Stimulated activated CD8-positive, alpha-beta memory T cell treated with anti-CD3 and anti-CD28 coated beads, Interleukin-4, amount 100 ng/mL, for 1 hour (primary cell): ENCODE measurements at places on chromosomes 4 and X.
A peak's percentile ranks its signal among the peaks of the same experiment; 100 is the strongest.

- DNase-seq = no peak
Observed at GRCh38 chrX:8820910-8821527, 19.8 kb upstream of the FAM9A start.

DNA sequence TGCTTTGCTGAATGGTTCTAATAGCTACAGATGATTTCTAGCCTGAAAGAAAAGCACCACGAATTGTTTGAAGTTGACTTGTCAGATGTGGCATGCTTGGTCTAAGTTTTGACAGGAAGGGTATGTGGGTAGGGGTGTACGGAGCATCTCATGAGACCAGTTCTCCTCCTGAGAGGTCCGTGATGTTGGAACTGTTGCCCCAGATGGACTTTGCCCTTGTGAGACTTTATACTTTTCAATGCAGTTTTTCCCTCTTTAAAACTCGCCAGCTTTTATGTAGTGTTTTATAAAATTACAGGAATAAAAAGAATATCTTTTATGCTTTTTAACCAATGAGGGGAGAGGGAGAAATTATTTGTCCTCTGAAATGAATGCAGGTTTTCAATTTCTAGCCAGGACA is 16.6 kb upstream of the XG start:
- no peak for DNase-seq

DNA sequence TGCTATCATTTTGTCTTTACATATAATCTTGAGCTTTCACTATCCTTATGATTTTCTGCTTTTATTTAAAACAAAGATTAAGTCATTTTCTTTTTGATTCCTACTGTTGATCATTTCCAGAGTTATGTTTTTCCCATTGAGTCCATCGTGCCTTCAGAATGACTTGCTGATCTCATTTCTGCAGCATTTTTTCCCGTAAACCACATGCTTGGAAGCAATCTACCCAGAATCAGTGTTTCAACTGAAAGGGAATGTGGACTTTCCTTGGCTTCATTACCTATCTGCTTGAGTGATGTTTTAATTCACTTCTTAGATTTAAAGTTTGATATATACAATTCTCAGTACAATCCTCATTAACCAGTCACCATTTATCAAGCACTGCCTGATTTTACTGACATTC is 192.4 kb upstream of the FSTL5 start:
- DNase-seq = no peak

GRCh38 chr4:41883988-41884734 is 51.1 kb upstream of the TMEM33 start:
- DNase-seq = no peak

GRCh38 chrX:41971346-41971745 is 48.0 kb upstream of the CASK start:
- no peak for DNase-seq

GRCh38 chr4:26542991-26543390 is 40.9 kb upstream of the TBC1D19 start:
- DNase-seq = no peak

- DNase-seq = no peak
Observed at GRCh38 chrX:101385026-101385684, 836 bp downstream of the BTK start.

- DNase-seq = no peak
Observed at GRCh38 chr4:144409525-144409924, 236.4 kb upstream of the HHIP start.

GRCh38 chrX:10367406-10367805 is 210.6 kb downstream of the CLCN4 start:
- DNase-seq = no peak

DNA sequence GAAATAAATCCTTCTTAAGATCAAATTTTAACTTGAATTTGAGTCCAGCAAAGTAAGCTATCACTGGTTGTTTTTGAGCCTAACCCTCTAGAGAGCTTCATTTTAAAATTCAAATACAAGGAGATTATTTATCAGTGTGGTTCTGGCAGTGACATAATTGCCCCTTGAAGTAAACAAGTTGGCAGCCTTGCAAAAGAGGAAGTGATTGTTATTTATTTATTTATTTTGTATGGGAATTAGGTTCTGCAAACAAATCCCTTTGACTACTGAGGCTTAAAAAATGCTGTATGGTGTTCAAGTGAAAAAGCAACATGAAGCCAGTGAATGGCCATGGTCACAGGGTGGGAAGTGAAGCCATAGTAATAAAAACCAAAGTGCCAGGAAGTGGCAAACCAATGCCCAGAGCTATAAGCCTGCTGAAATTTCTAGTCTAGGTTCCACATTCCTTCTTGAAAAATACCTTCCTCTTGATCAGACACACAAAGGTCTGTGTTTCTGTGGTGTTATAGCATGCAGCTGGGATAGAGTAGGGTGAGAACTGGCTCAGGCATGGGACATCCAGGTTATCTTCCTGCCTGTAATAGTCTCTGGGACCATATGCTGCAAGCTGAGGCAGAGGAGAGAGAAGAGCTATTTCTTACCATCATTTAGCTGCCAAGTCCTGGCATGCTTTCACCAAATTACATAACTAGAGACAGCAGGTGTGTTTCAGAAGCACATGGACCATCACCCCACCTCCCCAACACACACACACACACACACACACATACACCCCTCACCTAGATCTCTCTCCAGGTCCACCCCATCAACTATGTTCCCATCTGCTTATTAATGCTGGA is 47.1 kb upstream of the TSPAN7 start:
- DNase-seq = no peak

- DNase-seq = no peak
Observed at GRCh38 chr4:104457308-104457981, 37.2 kb downstream of the CXXC4 start.

GRCh38 chr4:3762753-3763549 is 3.2 kb upstream of the ADRA2C start:
- DNase-seq = no peak

- no peak for DNase-seq
Observed at GRCh38 chr4:101232074-101232776, 115.1 kb downstream of the PPP3CA start.

DNA sequence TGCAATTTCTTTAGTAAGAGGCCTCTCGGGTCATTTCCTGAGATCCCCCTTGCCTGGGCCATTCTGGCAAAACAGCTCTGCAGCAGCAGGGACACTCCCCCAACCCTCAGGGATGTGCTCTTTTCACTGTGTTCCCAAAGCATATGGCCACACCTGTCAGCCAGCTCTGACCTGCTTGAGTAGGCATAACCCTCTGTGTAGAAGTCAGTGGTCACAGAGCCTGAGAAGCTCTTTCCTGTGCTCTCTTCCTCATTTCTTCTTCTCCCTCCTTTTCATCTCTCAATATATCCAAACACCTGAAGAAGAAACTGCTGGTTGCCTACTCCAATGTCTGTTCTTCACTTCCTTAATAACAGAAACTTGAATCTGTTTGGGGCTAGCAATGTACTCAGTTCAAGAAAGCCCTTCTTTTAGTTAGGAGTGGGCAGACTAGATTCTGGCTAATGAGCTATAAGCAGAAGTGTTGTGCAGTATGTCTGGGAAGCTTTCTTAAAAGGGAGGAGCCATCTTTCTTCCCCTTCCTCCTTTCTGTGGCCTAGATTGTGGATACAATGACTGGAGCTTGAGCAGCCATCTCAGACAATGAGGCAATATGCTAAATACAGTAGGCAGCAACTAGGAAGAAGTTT is 73.3 kb downstream of the PRPS1 start:
- DNase-seq = no peak

DNA sequence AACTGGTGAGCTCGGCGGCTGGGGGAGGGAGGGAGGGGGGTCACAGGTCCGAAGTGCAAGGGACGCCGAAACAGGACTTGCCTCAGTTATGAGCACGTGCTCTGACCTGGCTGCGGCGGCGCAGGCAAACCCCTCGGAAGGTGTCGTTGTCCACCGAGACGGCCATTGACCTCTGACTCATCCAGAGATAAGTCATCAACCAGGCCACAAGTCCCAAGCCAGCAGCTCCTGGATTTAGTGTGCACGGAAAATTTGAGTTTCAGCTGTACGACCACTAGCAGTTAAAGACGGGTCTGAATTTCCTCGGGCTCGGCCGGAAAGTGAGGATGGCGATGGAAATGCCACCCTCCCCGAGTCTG is 674 bp downstream of the SH3D19 start:
- DNase-seq = no peak

DNA sequence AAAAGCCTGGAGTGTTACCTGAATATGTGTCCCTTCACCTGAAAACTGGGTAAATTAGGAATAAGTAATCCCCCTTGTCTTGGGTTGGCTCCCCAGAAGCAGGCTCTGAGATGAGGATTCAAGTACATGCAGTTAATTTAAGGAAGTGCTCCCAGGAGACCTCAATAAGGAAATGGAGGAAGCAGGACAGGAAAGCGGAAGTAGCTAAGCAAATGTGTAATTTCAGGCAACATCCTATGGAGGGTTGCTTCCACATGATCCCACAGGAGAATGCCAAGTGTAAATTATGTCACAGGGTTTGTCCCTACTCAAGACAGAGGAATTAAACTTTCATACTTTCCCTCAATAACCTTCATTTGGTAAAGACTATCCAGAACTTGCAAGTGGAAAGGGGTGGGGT is 48.1 kb upstream of the ARHGEF6 start:
- DNase-seq = no peak

- no peak for DNase-seq
Observed at GRCh38 chrX:72086995-72087394, 44.7 kb downstream of the RTL5 start.

- DNase-seq = no peak
Observed at GRCh38 chrX:107348051-107348450, 101.4 kb upstream of the FRMPD3 start.

- DNase-seq = no peak
Observed at GRCh38 chr4:11049001-11049400, 364.4 kb upstream of the CLNK start.

- DNase-seq = no peak
Observed at GRCh38 chr4:89813197-89813596, 23.8 kb downstream of the SNCA start.

- DNase-seq = peak; percentile 27
Observed at GRCh38 chr4:56821381-56822243, at the start of gene SPINK2. TSS of gene SPINK2 (minus strand) at chr4:56821701. CDS start at chr4:56821662, 39 bp downstream.

DNA sequence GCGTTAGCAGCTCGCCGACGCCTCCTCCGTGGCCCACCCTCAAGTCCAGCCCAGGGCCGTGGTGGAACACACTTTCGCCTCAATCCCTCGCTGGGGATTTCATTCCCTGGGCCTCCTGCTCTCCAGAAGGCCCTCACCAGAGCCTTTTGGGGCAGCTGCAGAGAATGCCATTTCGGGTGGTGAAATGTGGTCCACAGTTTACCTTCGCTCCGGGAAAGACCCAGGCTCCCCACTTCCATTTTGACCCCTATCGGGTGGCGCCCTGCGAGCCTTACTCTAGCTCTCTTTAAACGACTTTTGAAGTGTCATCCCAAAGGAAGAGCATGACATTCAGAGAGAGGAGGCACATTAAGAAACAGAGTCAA is 496 bp downstream of the SH2D1A start:
- DNase-seq = no peak

- no peak for DNase-seq
Observed at GRCh38 chr4:165175879-165176278, 31.5 kb upstream of the KLHL2 start.

GRCh38 chr4:8342651-8343261 is 73.2 kb downstream of the HTRA3 start:
- DNase-seq = no peak

GRCh38 chrX:139759637-139760036 is 51.7 kb upstream of the MCF2 start:
- no peak for DNase-seq

DNA sequence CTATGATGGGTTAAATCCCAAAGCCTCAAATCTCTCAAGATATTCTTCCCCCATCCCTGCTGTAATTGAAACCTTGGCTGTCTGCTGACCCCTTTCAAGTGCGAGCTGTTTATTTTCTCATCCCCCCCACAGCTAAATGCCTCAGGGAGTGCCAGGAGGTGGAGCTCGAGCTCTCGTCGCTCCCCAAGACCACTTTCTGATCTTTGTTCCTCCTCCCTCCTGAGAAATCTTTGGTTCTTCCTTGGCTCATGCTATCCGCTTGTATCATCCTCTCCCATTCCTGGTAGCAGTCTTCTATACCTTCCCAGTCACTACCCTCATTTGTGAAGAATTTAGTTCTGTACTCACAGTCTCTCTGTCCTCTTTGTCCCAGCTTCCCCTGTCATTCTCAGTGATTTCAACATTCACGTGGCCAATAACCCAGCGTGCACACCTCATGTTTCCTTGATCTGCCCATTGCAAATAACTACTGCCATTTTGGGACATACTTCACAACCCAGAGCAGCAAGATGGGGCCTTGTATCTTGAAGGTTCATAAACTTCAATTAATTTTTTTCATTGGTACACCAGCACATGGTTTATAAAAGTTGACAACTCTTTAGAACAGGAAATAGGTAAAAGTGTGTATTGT is 9.2 kb upstream of the SLC25A43 start:
- no peak for DNase-seq

GRCh38 chr4:146155152-146155724 is 20.3 kb upstream of the LSM6 start:
- DNase-seq = no peak

- DNase-seq = no peak
Observed at GRCh38 chrX:54044877-54045338, 635 bp upstream of the PHF8 start.

DNA sequence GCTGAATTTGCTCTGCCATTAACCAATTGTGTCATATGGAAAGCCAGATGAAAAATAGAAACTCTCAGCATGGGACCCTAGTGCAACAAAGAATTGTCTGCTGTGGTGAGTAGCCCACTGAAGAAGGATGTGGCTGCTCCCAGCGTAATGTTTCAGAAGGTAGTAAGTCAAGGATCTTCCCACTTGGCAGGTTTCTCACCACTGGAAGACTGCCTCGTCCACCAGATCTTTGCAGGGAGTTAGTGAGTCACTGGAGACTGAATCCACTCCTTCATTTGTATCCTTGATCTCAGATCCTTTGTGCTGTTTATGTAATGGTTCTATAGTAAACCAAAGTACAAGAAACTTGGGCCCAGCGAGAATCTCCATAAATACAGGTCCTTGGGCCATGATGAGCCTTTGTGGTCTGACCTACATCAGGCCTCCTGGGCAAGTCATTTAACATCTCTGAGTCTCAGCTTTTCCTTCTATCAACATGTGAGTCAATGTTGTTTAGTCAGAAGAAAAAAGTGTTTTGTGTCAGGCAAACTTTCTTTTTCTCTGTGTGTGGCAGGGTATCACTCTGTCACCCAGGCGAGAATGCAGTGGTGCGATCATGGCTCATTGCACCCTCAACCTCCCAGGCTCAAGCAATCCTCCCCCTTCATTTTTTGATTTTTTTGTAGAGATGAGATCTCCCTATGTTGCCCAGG is 78.0 kb upstream of the CCDC160 start:
- no peak for DNase-seq

DNA sequence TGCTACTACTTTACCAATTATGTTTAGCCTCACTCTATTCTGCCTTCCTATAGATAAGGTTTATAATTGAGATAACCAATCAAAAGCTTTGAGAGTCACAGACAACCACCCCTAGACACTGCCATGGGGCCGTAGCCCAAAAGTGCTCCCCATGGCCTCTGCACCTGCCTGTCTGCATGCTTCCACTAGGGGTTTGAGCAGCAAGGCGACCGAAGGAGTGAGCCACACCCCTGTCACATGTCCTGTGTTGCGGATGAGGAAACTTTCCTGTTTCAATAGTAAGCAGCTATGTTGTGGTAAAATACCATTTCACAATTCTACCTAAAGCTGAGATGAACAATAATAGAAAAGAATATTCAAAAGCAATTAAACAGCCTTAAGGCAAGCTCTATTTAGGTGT is 856.0 kb upstream of the FRG1 start:
- no peak for DNase-seq

GRCh38 chr4:173121076-173121561 is 47.5 kb upstream of the GALNT7 start:
- no peak for DNase-seq
